ENCODE measurements at places on chromosomes 7 and 10.

DNA sequence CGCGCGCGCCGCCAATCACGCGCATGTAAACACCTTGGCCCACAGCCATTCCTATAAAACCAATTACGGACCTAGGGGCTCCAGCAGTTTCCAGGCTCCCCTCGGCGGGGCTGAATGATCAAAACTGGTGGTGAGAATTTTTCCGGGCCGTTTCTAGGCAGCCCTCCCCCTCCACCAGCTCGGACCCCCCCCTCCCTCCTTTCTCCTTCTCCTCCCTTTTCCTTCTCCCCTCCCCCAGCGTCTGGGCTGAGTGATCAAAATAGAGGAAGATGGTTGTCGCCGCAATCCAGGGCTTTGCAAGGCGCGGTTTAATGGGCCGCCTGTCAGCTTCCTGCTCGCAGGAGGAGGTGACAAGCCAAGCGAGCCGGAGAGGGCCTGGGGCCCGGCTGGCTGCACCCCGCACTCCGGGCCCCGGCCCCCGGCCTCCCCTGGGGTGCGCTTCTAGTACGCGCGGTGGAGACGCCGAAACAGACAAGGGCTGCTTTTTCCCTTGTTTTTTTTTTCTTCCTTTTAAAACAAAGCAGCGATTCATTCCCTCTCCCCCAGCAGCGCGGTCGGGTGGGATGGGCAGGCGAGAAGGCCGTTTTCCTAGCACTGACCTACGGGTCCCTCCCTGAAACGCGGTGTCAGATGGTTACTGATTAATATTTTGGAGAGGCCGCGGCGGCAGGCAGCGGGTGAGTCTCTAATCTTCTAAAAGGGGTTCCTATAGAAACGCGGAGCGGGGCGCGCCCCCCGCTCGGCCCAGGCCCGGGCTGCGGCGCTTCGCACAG is 528 bp upstream of the TNRC18 start:
- DNase-seq = peak; percentile 91

DNA sequence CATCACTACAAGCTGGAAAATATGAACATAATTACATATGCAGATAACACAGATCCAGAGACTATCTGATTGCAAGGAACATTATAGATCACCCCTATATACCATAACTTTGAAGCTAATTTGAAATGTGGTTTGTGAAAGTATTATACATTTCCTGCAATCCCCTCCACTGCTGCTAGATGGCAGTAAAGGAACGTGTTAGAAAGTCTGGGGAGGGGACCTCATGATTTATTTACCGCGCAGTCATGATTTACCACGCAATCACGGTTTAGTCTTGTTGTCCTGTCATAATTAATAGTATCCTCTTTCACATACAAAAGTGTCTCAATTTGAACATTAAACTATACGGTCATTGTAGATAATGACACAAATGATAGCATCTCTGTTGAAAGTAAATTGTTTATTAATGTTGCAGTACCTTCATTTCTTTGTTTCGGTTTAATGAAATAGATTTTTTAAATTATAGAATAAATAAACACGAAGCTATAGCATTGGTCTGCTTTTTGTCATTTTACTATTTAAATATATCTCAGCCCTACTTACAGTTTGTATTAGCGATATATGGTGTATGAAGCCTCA is 145.3 kb upstream of the PRSS1 start:
- DNase-seq = no peak

DNA sequence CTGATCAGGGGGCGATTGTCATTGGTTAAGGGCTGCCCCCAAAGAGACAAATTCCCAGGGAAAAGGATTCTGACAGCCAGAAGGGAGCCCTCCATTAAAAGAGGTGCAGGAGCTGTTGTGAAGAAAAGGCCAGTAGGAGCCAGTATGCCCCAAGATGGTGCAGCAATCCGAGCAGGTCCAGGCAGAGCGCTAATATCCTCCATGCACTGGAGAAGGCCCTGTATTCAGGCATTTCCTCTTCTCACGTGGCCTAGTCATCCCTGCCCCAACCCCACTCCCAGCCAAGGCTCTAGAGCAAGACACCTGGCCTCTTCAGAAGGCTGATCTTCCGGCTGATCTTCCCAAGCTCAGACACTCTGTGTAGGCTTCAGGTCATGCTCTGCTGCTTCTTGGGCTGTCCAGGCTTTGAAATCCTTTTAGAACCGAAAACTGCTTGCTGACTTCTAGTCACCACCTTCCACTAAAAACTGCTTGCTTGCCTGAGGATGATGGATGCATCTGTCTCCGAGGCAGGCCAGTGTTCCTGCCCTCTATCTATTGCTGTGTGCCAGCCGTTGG is 77.4 kb downstream of the CYP26A1 start:
- no peak for DNase-seq

DNA sequence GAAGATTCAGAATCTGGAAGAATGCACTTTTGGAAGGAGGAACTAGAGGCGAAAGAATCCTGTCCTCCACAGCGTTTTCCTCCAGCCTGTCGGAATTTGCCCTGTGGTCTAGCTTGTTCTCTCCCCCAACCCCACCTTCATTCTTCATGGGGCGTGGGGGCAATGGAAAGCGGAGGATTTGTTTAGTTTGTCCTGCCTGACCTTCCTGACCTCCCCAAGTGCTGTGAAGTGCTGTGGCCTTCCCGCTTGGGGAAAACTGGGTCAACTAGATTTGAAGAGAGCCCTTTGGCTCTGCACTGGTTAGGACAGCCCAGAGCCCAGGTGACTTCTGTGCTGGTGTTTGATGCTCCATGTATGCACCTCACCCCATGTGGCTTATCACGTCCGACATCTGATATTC is 49.1 kb downstream of the GATA3 start:
- no peak for DNase-seq

DNA sequence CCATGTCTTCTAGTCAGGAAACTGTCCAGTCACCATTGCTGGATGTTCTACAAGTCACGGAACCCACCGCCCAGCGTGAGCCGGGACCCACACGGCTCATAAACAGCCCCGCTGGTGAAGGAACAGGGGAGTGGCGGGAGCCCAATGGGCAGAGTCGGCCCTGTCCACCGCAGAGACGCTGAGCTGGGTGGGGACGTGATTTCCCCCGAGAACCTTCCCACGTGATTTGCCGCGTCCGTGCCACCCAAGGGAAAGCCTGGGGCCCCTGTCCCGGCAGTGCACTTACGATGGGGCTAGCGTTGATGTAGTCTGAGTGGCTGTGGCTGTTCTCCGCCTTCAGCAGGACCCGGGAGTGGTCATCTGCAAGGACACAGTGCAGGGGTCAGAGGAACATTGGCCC is 266.9 kb downstream of the DNAJB6 start:
- DNase-seq = no peak

DNA sequence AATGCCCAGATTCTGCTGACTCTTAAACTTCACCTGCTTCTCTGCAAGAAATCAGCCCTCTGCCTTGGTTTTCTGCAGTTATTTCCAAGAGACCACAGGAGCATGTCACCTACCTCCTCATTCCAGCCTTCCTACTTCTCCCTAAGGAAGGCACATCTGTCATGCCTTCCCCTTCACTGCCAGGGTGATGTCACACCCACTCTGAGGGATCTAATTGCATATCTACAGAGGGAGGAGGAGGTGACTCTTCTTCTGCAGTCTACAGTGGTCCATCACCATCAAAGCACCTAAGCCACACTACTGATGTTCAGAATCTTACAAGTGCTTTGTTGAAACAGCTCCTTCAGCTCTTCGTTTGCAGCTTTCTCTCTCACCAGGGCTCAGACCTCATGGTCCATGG is 275.5 kb downstream of the FGFR2 start:
- no peak for DNase-seq

DNA sequence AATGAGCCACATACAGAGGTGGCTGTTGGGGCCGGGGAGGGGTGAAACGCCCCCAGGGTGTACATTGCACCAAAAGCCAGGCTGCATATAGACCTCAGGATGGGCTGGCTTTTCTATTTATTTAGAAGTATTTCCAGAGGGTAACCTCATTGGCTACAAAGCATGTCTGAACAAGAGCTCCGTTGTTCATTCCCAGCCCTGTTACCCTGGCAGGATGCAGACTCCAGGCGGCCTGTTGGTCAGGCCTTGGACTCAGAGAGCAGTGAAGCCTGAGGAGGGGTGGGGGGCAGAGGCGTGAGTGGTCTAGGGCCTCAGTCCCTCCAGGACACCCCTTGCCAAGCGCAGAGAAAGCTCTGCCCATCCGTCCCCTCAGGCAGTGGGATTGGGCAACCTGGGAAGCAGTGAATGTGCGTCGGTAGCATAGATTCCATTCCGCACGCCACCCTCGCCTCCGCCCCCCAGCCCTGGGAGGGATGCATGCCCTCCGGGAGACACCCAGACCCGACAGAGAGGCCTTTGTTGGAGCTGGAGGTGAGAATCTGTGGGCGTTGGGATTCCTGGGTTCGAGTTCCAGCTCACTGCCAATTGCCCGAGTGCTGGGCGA is 41.9 kb downstream of the TCF7L2 start:
- peak; percentile 69 for DNase-seq

DNA sequence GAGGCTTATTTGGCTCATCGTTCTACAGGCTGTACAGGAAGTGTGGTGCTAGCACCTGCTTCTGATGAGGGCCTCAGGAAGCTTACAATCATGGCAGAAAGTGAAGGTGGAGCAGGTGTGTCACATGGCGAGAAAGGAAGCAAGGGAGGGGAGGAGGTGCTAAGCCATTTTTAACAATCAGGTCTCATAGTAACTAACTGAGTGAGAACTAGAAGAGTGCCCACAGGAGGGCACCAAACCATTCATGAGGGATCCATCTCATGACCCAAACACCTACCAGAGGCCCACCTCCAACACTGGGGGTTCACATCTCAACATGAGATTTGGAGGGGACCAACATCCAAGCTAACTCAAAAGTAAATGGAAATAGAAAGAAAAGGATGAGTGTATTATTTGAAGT is 78.1 kb downstream of the CXCL12 start:
- DNase-seq = no peak

DNA sequence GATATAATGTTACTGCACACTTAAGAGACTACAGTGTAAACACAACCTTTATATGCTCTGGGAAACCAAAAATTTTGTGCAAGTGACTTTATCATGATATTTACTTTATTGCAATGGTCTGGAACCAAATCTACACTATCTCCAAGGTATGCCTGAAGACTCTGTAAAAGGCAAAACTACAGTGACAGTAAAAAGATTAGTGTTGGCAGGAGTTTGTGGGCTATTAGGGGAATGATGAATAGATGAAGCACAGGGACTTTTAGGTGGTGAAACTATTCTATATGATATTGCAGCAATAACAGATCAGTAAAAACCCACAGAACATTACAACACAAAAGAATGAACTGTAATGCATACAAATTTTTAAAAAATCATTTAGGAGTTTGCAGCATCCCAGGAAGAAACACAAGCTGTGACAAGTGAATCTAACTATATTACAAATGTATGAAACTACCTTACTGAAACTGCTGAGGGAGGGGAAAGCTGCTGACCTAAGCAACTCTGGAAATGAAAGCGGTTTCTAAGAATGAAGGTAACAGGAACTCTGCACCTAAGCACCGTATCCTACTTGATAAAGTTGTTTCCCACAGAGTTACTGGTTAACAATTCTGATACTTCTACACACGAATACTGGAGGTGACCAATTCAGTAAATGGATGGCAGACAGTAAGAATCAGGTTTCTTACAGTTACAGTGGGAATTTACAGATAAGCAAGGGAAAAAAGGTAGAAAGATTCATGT is 82.6 kb downstream of the ATE1 start:
- no peak for DNase-seq

DNA sequence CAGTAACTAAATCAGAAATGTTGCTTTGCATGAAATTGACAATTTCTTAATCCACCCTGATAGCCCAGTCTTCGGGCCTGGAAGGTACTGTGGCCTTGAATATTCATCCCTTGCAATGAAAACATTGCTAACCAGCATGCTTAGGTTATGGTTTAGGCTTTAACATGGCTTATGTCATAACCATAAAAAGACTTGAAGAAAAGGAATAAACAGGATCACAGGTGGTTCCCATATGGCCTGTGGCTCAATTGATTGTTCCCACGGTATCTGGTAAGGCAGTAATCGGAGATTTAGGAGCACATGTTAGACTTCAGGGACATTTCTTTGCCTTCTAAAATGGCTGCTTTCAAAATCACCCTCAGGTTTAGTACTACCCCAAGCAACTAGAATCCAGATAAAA is 139.5 kb downstream of the ST7 start:
- DNase-seq = no peak

- no peak for DNase-seq
Measured at GRCh38 chr7:14395860-14396259, 406.4 kb upstream of the ETV1 start.

DNA sequence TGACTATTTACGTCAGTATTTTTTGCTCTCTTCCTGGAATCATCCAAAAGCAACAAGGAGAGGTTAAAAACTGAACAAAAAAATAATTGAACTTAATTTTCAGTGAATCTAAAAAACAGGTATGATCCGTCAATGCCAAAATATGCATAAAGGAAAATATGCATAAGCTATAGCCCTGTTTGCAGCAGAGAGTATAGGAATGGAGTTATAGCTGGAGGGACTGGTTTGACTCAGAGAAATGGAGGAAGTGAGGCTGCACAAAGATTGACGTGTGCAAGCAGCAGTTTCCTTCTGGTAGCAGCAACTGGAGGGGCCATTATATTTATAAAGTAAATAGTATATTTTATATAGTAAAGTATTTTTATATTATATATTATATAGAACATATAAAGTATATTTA is 37.1 kb downstream of the GNG11 start:
- DNase-seq = no peak

DNA sequence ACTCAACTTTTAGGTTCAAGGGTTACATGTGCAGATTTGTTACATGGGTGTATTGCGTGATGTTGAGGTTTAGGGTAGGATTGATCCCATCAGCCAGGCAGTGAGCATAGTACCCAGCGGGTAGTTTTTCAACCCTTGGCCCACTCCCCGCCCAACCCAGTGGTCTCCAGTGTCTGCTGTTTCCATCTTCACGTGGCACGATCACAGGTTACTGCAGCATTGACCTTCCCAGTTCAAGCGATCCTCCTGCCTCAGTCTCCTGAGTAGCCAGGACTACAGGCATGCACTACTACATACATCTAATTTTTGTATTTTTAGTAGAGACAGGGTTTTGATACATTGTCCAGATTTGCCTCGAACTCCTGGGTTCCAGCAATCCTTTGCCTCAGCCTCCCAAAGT is 905.7 kb upstream of the ZNF722 start:
- DNase-seq = no peak

DNA sequence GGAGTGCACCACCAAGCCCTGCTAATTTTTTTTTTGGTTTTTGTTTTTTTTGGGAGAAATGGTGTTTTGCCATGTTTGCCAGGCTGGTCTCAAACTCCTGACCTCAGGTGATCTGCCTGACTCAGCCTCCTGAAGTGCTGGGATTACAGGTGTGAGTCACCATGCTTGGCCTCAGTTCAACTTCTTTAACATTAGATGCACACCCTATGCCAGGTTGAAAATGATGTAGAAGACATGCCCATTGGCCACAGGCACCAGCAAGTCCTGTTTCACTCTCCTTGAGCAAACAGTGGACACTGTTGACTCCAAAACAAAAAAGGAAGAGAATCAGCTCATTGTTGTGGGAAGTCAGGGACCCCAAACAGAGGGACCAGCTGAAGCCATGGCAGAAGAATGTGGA is 1205.3 kb downstream of the REEP3 start:
- no peak for DNase-seq
